CD4-positive, CD25-positive, alpha-beta regulatory T cell (primary cell): ENCODE measurements at places on chromosomes 13 and 19.

DNA sequence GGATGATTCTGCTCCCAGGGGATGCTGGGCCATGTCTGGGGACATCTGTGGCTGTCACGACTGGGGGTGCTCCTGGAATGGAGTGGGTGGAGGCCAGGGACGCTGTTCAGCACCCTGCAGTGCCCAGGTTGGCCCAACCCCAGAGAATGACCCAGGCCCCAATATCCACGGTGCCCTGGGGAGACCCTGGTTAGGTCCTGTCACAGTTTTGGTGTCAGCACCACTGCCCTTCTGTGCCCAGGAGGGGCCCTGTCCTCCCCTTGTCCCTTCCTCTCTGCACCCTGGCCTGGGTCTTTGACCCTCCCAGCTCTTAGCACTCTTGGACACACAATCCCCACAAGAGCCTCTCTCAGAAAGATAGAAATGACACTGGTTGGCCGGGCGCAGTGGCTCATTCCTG, 85.3 kb downstream of the GADD45B start:
- DNase-seq: no peak

DNA sequence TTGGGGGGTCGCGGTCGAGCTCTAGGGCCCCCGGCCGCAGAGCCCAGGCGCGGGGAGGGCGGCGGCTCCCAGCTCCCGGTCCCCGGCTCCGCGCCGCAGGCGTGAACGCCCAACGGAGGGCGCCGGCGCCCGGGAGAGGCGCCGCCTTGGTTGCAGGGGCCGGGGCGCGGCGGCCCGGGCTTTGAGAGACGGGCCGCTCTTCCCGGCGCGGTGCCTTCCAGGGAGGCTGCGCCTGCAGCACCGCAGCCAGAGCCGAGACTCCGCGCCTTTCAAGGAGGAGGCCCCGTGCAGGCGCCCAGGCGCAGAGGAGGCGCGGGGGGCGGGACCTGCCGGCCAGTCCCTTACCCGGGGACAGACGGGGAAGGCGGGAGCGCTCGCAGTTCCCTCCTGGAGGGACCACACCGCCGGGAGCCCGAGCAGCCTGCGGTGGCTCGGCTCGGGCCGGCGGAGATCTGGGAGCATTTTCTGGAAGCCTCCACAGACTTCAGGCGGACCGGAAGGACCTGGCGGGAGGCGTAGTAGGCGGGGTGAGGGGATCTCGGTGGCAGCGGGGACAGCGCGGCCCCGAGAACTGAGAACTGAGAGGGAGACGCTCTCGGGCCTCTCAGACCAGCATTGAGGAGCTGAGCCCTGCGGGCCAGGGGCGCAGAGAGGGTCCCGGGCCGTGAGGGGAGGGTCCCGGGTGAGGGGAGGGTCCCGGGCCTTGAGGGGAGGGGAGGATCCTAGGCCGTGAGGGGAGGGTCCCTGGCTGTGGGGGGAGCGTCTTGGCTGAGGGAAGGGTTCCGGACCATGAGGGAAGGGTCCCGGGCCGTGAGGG, 25.5 kb upstream of the MCF2L start:
- DNase-seq: no peak

DNA sequence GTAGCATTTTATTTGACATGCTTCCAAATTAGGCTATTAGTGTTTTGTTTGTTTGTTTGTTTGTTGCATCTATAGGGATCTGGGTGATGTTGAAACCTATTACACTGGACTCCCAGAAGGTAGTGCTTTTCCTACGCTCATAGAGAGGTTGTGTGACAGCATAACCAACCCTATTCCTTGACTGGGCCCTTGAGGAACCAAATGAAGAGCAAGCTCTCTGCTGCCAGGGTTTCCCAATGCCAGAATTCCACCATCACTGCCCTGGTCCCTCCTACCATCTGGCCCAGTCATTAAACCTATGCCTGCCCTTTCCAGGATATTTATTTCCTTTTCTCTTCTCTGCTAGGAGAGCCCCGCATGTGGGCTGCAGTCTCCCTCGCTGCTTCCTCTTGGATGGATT, 210.6 kb downstream of the IRS2 start:
- DNase-seq: no peak

DNA sequence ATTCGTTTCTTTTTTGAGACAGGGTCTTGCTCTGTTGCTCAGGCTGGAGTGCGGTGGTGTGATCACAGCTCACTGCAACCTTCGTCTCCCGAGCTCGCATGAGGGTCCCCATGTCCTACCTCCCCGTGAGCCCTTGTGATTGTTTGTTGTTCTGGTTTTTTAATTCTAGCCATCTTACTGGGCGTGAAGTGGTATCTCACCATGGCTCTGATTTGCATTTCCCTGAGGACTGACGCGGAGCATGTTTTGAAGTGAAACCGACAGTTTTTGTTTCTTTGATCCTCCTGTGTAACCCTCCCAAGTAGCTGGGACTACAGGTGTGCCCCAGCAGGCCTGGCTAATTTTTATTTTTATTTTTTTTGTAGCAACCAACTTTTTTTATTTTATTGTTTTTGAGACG, 21.7 kb downstream of the GNG7 start:
- DNase-seq: no peak

DNA sequence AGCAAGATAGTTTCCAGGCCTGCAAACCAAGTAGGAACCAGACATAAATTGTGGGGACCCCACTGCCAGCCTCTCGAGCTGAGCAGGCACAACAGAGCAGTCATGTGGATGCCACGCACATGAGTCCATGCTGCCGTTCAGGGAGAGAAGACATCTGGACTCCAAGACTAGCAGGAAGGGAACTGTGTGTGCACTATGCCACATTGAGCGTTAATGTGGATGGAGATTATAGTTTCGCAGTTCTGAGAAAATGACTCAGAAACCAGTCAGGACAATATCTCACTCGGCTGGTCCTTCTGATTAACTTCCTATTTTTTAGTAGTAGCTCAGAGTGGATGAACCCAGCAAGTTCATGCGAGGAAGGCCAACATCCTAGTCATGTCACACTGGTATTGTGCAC, 124.9 kb downstream of the CRYL1 start:
- no peak for DNase-seq

DNA sequence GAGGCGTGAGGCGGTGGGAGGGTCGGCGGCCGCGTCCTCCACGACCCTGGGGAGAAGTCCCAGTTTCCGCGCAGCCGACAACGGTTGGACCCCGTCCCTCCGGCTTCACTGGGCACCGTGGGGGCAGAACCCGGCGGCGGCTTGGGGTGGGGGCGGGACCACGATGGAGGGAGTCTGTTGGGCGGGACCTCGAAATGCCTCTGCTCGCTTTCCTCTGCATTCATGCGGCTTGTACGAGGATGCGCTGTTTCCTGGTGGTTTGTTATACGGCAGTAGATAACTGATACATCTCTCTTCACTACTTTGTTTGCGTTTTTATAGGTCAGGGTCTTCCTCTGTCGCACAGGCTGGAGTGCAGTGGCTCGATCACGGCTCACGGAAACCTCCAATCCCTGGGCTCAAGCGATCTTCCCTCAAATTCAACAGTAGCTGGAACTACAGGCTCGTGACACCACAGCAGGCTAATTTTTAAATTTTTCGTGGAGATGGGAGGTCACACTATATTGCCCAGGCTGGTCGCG, 24.6 kb upstream of the ZNF846 start:
- DNase-seq: peak; percentile 51

DNA sequence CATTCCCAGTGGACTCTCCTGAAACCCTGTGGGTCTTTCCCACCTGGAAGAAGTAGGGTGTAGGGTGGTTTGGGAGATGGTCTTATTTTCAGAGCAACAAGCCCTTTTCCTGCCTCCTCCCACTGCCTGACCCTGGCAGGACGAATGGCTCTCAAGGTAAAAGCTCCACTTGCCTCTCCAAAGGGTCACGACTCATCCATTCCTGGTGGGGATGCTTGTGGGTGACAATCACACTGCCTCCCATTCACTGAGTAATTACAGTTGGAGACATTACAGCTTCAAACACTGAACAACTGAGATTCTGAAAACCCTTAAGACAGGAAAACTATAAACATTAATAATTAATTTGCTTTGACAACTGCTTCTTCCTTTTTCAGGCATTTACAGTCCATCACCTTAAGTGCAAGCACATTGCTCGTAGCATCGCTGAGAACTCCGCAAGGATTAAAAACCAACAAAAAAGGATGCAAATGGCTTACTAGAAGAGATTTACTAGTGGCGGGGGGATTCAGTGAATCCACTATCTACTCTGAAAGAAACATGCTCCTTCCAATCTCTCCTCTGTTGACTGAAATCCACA, 199.6 kb upstream of the IRS2 start:
- no peak for DNase-seq

GRCh38 chr13:31556376-31556775, 182.9 kb upstream of the RXFP2 start:
- no peak for DNase-seq

- no peak for DNase-seq
These were observed 44.5 kb downstream of the ACTN4 start for GRCh38 chr19:38691938-38692457.

DNA sequence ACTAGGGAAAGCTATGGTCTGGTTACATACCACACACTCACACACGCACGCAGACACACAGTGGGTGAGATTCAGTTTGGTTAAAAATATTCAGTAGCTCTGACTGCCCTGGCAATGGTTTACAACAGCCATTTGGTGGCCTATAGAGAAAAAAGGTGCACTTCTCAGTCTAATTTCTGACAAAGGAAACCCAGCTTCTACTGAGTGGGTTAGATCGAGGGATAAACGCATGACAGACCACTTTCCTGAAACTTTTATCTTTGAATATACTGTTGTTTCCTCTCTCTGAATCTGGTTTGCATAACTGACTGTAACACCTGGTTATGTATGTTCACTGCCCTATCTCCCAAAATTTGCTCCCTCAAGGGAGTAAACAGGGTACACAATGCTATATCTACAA, 2.5 kb downstream of the LIG4 start:
- DNase-seq: peak; percentile 26

- no peak for DNase-seq
These were observed 24.0 kb upstream of the ZNF573 start for GRCh38 chr19:37803249-37803840.

DNA sequence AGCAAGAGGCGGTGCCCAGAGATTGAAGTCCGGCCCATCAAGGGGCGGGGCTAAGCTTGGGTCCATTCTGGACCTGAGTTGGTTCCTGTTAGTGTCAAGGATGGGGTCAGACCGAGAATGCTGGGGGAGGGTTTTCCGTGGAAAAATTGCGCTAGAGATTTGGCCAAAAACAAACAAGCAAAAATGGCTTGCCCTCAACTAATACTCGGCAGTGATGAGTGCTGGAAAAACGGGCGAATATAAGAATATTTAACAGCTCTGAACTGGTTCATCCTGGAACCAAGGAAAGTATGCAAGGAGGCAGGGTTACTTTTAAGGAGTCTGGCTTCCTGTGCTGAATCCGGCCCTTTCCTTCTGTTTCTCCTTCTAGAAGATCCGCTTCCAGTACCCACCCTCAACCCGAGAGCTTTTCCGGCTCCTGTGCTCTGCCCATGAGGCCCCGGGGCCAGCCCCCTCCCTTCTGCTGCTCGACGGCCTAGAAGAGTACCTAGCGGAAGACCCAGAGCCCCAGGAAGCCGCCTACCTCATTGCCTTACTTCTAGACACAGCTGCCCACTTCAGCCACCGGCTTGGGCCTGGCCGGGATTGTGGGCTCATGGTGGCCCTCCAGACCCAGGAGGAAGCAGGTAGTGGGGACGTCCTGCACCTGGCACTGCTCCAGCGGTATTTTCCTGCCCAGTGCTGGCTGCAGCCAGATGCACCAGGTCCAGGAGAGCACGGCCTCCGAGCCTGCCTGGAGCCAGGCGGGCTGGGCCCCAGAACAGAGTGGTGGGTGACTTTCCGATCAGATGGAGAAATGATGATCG, 880 bp downstream of the SWSAP1 start:
- peak; percentile 94 for DNase-seq

DNA sequence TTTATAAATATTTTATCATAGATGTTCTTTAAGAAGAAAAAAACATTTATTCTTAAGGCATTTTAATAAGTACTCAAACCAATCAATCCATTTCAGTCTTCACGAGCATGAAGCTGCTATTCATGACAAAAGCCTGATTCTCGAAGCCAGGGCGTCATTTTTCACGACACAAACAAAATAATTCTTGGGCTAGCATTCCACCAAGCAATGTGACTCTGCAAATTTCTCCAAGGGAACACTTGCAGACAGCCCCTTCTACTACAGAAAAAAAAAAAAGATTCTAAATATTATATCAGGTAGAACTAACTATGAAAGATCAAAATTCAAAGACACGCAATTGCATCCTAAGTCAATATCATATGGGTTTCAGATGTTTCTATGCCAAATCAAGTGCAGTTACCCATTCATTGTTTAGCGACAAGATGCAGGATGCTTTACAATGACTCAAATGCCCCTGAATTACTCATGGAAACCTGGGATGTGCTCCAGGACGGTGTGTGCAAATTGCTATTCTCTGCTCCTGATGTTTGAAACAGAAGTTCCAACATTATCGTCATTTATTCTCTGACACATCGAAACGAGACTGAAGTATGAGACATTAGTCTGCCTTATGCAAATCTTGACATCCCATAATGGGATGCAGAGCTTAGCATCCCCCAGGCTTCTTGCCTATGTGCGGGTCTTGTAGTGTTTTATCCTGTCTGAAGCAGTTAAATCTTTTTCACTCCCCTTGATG, 517.7 kb downstream of the MYO16 start:
- DNase-seq: no peak

DNA sequence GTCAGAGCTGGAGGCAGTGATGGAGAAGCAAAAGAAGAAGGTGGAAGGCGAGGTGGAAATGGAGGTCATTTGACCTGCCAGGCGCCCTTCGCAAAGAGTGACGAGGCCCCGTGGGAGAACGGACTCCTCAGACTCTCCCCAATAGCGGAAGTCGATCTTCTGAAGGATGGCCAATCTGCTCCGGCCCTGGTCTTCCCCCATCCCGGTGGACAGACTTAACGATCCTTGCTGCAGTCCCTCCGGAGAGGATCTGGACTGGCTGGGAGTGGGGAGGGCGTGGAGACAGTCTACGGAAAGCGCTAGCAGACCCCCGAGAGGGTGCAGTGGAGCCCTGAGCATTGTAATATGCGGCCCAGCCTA, 11.9 kb downstream of the EPS8L1 start:
- no peak for DNase-seq

GRCh38 chr19:46721269-46722003, 4.5 kb upstream of the PRKD2 start:
- DNase-seq: no peak

DNA sequence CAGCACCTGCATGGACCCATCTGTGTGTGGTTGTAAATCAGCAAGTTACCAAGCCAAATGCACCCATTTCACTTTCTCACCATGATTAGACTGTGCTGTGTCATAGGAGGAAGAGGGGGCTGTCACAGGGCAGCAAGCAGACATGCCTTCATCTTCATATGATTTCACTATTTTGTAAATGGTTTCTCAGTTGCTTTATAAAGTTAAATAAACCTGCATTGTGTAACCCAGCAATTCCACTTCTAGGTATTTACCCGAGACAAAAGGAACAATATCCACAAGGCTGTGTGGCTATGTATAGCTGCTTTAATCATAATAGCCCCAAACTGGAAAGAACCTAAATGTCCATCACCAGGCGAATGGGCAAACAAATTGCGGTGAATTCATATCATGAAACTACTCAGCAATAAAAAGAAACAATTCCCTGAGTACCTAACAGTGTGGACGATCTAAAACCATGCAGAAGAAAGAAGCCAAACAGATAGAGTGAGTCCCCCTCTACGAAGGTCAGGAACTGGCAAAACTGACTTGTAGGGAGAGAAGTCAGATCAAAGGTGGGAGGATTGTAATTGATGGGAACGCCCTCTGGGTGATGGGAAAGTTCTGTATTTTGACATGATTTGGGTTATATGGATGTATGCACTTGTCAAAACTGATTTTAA, 185.4 kb downstream of the COL4A1 start:
- DNase-seq: no peak

GRCh38 chr19:6767081-6767356, 216 bp downstream of the SH2D3A start:
- DNase-seq: no peak
